ENCODE measurements at places on chromosomes 13 and 19. TPM values are rescaled to one million over a fixed set of nuclear protein-coding genes. Genes with fewer than 3 reads are reported as not detected.

Gene VMAC
- total RNA-seq: 7.6 TPM

Gene PEG3
- total RNA-seq: not detected

Gene FFAR1
- total RNA-seq: not detected

Gene KLK3
- not detected for total RNA-seq

Gene PEAK3
- 0.70 TPM for total RNA-seq

- no peak for DNase-seq
Observed at GRCh38 chr13:113989585-113990300, 15.9 kb upstream of the C13orf46 start.

- DNase-seq: no peak
Observed at GRCh38 chr13:41413872-41414271, 43.5 kb upstream of the RGCC start.

DNA sequence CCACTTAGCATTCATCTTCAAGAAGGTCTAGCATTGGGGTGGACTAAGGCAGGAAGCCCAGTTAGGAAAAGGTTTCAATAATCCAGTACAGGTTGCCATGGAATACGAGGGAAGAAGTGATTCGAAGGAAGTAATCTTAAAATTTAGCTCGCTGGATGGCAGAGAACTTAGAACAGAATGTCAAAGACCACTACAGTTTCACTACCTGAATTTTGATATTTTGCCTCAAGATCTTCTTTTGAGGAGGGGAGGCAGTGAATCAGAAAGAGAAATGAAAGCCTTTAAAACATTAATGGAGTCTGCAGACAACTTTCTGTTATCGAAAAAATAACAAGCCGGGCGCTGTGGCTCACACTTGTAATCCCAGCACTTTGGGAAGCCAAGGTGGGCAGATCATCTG lies 7.0 kb upstream of the RAB8A start:
- no peak for DNase-seq

DNA sequence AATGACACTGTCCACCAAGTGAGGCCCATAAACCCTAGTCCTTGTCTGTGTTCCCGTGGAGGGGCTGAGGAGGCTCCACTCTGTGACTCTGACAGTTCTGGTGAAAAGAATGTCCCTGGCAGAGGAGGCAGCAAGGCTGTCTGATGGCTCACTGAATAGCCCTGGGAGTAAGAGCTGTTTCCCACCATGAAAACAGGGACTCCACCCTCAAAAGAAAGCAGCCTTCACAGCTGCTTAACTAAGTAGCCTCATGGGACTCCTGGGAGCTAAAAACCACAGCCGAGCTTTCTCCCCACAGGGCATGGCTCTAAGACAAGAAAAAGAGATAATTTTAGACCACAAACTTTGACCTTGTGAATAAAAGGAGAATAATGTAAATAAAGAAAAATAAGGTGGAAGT lies 135.1 kb upstream of the FRY start:
- no peak for DNase-seq

GRCh38 chr13:53136554-53137215 lies 108.1 kb downstream of the OLFM4 start:
- DNase-seq: no peak

GRCh38 chr19:39407660-39408391 lies 1.2 kb downstream of the ZFP36 start:
- DNase-seq: peak; percentile 89

- DNase-seq: no peak
Observed at GRCh38 chr19:28210886-28211285, 1002.1 kb downstream of the UQCRFS1 start.

DNA sequence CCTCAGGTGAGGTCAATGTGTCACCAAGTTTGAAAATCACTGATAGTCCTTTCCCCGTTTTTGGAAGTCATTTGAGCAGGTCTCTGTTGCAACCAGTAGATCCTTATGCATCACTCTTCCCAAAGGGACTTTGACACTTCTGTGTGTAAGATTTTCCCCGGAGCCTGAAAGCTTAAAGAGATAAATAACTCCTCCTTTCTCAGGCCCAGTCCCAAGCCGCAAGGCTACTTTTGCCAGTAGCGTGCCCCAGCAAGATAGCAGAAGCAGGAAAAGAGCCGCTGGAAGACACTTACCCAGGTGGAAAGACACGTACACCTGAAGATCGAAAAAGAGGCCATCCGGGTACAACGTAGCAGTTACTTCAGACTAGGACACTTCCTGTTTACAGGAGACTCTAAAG lies 106.9 kb downstream of the CYSLTR2 start:
- DNase-seq: no peak

DNA sequence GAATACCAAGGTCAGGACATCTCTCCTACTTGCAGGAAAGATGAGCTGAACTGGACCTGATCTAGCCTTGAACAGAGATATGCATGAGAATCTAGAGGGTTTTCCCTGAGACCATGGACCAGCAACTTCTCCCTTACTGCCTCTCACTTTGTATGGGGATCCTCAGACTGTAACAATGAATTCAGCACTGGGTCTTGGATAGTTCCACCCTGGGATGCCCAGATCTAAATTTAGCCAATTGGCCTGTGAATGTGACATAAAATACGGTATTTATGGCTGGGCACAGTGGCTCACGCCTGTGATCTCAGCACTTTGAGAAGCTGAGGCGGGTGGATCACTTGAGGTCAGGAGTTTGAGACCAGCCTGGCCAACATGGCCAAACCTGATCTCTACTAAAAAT lies 15.3 kb upstream of the LILRA2 start:
- no peak for DNase-seq

- DNase-seq: no peak
Observed at GRCh38 chr13:33207615-33207961, 78.0 kb downstream of the STARD13 start.

- DNase-seq: no peak
Observed at GRCh38 chr13:100751826-100752225, 77.2 kb upstream of the TMTC4 start.

DNA sequence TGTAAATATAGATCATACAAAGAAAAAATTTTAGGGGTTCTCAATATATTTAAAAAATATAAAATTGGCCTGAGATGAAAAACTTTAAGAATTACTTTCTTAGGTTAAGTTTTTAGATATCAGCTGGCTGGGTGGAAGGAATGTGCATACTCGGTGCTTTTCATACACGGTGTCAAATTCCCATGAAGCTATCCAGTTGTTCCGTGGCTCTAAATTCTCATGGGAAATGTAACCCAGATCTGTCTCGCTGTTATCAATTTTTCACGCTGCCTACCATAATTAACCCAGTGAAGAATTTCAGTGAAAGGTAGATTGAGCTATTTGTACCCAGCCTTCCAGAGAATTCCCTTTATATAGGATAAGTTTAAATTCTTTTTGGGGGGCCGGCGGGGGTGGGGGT lies 11.6 kb upstream of the ZNF835 start:
- no peak for DNase-seq

DNA sequence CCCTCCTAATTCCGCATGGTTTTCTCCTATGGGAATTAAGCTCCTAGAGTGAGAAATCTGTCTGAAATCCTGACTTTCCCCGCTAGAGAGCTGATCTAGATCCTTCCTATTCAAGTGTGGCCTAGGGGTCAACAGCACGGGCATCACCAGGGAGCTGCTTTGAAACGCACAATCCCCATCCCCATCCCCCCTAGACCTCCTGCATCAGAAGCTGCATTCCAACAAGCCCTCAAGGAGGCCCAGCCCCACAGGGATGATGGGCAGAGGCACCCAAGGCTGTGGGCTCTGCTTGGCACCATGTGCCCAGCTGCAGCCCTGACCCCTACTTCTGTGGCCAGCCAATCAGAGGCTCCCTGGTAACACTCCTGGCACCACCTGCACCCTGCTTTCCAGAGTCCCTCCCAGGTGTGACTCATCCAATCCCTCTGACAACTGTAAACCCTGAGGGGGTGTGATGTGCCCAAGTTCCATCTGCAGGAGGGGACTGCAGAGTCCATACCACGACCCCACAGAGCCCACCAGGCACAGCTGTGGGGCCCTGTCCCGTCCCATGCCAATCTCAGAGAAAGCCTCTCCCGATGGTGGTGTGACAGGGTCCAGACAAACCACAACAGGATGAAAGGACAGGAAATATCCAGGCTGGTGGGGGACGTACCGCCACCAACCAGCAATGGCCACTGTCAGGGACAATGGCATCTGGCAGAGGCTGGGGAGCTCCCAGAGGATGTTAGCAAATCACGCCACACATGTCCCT lies 19.8 kb upstream of the SLC35E1 start:
- DNase-seq: no peak

DNA sequence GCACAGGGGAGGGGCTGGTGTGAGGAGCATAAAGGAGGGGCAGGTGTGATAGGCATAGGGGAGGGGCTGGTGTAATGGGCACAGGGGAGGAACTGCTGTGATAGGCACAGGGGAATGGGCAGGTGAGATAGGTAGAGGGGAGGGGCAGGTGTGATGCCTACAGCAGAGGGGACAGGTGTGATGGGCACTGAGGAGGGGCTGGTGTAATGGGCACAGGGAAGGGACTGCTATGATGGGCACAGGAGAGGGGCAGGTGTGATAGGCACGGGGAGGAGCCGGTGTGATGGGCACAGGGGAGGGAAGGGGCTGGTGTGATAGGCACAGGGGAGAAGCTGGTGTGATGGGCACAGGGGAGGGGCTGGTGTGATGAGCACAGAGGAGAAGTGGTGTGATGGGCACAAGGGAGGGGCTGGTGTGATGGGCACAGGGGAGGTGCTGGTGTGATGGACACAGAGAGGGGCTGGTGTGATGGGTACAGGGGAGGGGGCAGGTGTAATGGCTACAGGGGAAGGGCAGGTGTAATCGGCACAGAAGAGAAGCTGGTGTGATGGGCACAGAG lies 39.5 kb upstream of the POP4 start:
- no peak for DNase-seq

DNA sequence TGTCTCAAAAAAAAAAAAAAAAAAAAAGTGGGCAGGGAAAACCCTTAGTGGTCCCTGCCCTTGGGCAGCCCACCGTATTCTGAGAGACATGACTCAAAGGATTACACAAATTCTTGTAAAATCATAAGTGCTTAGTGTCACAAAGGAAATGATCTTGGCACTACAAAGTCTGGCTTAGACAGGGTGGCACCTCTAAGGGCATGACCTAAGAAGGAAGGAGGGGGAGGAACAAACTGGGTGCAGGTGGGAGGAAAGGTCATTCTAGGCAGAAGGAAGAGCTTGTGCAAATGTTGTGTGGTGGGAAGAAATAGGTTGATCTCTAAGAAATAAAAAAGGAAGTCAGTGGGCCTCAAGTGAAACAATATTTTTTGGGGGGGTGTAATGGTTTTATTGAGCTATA lies 10.4 kb downstream of the PNPLA6 start:
- DNase-seq: no peak
